ENCODE measurements at places on chromosomes 5 and 9.

DNA sequence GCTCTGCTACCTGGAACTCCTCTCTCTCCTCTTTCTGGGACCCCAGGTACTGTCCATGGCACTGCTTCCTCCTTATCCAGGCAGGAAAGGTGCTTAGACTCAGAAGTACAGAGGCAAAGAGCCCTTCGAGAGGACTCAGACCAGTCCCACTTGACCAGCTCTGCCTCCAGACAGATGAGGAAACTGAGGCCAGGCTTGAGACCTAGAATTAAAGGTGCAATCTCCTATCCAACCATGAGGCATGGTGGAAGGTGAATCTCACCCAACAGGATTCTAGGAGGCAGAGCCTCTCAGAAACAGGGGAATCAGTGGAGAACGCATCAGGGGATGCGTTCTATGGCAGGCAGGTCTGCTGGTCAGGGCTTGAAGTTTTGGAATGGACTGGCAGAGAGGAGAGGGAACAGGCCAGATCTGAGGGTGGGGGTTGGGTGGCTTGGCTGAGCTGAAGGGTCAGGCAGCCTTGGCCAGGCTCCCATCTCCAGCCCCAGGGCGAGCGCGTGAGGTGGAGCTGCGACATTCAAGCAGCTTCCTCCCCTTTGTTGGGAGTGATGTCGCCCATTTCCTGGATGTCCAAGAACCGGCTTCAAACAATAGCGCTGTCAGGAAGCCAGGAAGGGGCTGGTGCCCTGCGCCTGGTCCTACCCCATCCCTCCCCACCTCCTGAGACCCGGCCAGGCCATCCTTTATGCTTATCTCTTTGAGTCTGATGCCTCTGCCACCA is 26.2 kb downstream of the NDUFA8 start:
- DNase-seq: no peak

DNA sequence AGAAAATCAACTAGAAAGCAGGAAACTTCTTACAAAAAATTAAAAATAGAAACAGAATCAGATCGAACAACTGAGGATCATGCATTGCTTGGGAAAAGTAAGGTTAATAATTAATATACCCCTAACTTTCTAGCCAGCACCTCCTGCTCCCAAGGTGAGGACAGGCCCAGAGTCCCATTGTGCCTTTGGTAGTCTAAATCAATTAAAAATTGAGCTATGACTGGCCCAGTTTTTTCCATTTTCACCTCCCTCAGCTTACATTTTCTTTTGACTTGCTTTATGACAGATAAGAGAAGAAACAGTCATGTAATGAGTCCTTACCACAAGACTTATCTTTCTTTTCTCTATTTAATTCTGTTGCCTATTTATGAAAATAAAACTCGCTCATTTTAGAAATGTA is 182.2 kb downstream of the RAB3C start:
- DNase-seq: no peak

- no peak for DNase-seq
These were observed 78.1 kb downstream of the MACROH2A1 start for GRCh38 chr5:135320718-135321484.

GRCh38 chr5:137054792-137055191 is 444.3 kb downstream of the SPOCK1 start:
- DNase-seq: no peak
